ENCODE measurements at places on chromosomes 3 and 15. TPM values are rescaled to one million over a fixed set of nuclear protein-coding genes. Genes with fewer than 3 reads are reported as not detected.

GRCh38 chr3:56833022-56833421, 31.3 kb upstream of the ARHGEF3 start:
- H3K27ac ChIP-seq, result no peak overlapping the region
- no peak overlapping the region for H3K4me3 ChIP-seq
- H3K27me3 ChIP-seq, result no peaks in the 10 kb centered on the region
- no peaks in the 10 kb centered on the region for H3K4me1 ChIP-seq
- H3K36me3 ChIP-seq, result no peaks in the 10 kb centered on the region

- H3K27ac ChIP-seq, result no peak overlapping the region
- H3K27me3 ChIP-seq, result no peaks in the 10 kb centered on the region
- peaks cover 2% of the 10 kb centered on the region for H3K36me3 ChIP-seq
- no peak overlapping the region for H3K4me3 ChIP-seq
- no peak for DNase-seq
Measured at GRCh38 chr3:166243511-166243910, 406.3 kb upstream of the BCHE start.

DNA sequence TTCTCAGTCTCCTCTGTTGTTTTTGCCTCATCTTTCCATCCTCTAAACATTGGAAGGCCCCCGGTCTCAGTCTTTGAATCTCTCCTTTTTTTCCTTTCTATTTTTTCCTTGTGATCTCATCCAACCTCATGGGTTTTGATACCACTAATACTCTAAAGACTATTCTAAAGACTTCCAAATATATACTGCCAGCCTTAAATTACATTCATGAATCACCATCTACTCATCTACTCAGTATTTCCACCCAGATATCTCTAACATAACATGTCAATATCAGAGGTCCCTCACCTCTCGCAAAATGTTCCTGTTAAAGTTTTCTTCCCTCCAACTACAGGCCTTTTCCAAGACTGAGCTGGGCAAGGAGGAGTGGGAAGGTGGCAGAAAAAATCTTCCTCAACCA, 282.5 kb upstream of the TTC14 start:
- no peaks in the 10 kb centered on the region for H3K27me3 ChIP-seq
- H3K4me1 ChIP-seq, result no peaks in the 10 kb centered on the region
- no peak for DNase-seq
- H3K36me3 ChIP-seq, result no peaks in the 10 kb centered on the region
- H3K27ac ChIP-seq, result no peak overlapping the region

GRCh38 chr3:13344663-13345062, 75.5 kb downstream of the NUP210 start:
- peaks cover 23% of the 10 kb centered on the region for H3K4me1 ChIP-seq
- H3K36me3 ChIP-seq, result peaks cover 7% of the 10 kb centered on the region
- no peak overlapping the region for H3K27ac ChIP-seq
- H3K27me3 ChIP-seq, result no peaks in the 10 kb centered on the region

DNA sequence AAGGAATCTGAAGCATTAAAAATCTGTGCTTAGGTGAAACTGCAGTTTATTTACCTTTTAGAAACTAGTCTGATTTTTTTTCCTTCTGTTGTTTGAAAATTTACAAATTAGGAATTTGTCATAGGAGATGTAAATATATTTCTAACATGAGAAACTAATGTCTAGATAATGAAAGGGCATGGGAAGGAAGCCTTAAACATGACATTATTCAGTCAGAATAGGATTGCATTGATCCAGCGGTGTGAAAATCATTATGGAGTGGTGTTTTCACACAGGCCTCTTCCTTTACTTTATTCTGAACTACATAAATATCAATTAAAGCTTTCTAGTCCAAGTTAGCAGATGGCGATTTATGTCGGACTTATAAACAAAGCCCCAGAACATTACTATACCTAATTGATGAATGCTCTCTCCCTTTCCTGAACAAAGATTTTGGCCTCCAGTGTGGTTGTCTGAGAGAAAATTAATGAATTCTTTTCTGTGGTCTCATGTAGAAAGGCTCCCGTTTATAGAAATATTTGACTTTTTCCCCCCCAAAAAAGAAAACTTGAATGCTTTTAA, 37.9 kb downstream of the FNDC3B start:
- H3K4me1 ChIP-seq, result no peaks in the 10 kb centered on the region
- no peaks in the 10 kb centered on the region for H3K27me3 ChIP-seq
- H3K36me3 ChIP-seq, result no peaks in the 10 kb centered on the region
- H3K4me3 ChIP-seq, result no peak overlapping the region
- H3K27ac ChIP-seq, result no peak overlapping the region
- DNase-seq, result no peak

DNA sequence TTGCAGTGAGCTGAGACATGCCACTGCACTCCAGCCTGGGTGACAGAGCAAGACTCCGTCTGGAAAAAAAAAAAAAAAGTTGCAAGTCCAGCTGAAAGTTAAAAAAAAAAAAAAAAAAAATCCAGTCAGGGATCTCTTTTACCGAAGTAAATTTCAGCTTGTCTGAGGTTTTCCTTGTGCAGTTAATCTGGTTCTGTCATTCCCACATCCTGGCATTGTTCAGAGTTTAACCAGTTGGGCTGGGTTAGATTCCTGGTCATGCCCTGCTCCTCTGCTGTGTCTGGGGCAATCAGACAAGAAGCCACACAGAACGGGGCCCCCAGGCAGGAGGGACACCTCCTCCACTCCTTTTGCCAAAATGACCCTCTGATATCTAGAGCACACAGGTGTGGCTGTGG, 84.1 kb upstream of the KLHL25 start:
- no peaks in the 10 kb centered on the region for H3K36me3 ChIP-seq
- no peak overlapping the region for H3K4me3 ChIP-seq
- H3K27me3 ChIP-seq, result no peaks in the 10 kb centered on the region
- H3K27ac ChIP-seq, result no peak overlapping the region
- no peaks in the 10 kb centered on the region for H3K4me1 ChIP-seq
- no peak for DNase-seq

GRCh38 chr15:68809517-68809916, 11.2 kb downstream of the ANP32A start:
- H3K27me3 ChIP-seq, result no peaks in the 10 kb centered on the region
- H3K4me1 ChIP-seq, result peaks cover 16% of the 10 kb centered on the region
- no peak overlapping the region for H3K27ac ChIP-seq

GRCh38 chr15:73455876-73456275, 12.9 kb downstream of the REC114 start:
- no peaks in the 10 kb centered on the region for H3K36me3 ChIP-seq
- no peak for DNase-seq
- H3K27ac ChIP-seq, result no peak overlapping the region

GRCh38 chr3:129310111-129311011, 31.7 kb downstream of the HMCES start:
- no peak overlapping the region for H3K4me3 ChIP-seq
- peaks cover 4% of the 10 kb centered on the region for H3K4me1 ChIP-seq
- no peaks in the 10 kb centered on the region for H3K36me3 ChIP-seq
- H3K27me3 ChIP-seq, result no peaks in the 10 kb centered on the region

GRCh38 chr3:13054341-13055285, 18.6 kb downstream of the IQSEC1 start:
- DNase-seq, result no peak
- H3K36me3 ChIP-seq, result no peaks in the 10 kb centered on the region
- no peak overlapping the region for H3K27ac ChIP-seq
- H3K27me3 ChIP-seq, result no peaks in the 10 kb centered on the region
- peaks cover 10% of the 10 kb centered on the region for H3K4me1 ChIP-seq
- no peak overlapping the region for H3K4me3 ChIP-seq

DNA sequence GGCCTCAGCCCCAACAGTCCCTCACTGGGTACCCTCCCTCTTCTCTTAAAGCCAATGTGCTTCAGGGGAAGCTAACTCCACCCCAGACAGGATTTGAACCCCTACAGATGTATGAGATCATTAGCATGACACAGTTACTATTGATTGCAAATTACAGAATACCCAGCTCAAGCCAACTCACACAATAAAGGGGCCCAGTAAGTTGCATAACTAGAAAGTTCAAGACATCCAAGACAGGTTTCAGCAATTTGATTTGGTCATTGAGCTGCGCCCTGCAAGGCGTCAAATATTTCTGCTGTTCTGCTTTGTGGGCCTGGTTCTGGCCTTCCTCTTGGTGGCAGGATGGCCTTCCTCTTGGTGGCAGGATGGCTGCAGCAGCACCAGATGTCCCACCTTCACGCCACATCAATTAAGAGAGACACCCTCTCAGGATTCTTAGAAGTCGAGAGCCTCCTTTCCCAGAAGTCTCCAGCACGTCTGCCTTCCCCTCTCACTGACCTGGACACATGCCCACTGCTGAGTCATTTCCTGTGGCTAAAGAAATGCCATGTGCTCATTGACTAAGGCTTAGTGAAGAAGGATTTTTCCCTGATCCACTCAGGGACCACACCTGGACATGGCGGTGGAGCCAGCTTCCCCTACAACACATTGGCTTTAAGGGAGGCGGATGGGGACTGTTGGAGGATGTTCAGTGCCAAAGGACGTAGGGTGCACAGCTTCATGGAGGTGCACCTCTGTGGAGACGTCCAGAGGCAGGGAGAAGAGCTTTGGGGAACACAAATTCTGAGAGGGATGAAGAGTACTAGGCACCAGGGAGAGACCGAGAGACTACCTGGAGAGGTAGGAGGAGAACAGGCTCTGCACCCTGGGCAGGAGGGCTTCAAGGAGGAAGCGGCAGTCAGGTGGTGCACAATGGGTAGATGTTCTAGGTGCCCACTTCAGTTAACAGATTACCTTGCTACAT, 49.1 kb downstream of the DNASE1L3 start:
- no peak overlapping the region for H3K27ac ChIP-seq
- peaks cover 25% of the 10 kb centered on the region for H3K36me3 ChIP-seq
- no peak overlapping the region for H3K4me3 ChIP-seq
- H3K27me3 ChIP-seq, result no peaks in the 10 kb centered on the region

GRCh38 chr15:47944637-47945288, 176.0 kb upstream of the SLC24A5 start:
- no peaks in the 10 kb centered on the region for H3K4me1 ChIP-seq
- no peak for DNase-seq

DNA sequence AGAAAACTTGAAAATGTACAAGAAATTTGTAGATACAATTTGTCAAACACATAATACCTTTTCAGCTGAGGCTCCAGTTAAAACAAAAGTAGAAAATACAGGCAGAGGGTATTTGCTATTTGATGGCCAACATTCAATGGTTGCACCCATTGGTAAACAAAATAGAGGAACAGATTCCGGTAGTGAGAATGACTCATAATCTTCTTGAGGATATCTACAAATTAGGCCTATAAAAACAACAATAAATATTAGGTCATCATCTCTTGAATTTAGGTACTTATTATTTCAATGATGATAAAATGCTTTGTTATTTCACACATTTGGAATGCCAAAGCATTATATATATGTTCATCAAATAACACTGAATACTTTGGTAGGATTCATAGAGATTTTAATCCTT, 53.4 kb downstream of the DENND4A start:
- no peaks in the 10 kb centered on the region for H3K36me3 ChIP-seq
- no peak for DNase-seq
- H3K27me3 ChIP-seq, result no peaks in the 10 kb centered on the region
- H3K27ac ChIP-seq, result no peak overlapping the region
- H3K4me1 ChIP-seq, result no peaks in the 10 kb centered on the region

DNA sequence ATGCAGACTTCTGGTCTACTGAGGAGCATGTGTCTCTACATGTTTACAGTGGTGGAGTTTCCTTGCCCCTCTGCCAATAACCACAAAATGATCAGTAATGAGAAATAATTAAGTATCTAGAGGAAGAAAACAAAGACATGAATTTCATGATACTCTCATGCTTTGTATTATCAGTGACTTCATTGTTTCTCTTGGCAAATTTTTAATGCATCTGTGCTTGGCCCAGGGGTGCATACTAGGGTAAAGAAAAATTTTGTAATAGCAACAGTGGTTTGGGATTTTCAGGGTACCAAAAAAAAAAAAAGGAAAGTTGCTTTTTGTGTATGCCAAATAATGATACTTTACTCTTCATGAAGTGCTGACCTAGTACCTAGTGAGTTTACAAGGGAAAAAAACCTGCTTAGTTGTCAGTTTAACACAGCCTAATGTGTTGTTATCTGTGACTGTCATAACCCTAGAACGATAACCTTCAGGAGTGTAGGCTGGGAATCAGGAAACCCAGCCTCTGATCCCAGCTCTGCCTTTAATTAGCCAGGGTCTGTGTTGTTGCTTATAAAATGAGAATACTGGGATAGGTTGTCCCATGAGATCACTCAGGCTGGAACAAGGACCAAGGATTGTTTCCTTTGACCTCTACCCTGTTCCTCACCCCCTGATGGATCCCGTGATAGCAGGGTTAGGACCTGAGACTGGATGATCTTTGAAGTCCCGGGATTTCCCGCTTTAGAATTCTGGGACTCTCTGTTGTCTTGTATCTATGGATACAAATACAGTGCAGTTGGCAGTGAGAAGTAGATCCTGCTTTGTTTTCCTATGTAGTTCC, 117.5 kb downstream of the CMSS1 start:
- H3K27me3 ChIP-seq, result no peaks in the 10 kb centered on the region
- no peak for DNase-seq
- H3K4me1 ChIP-seq, result peaks cover 3% of the 10 kb centered on the region

DNA sequence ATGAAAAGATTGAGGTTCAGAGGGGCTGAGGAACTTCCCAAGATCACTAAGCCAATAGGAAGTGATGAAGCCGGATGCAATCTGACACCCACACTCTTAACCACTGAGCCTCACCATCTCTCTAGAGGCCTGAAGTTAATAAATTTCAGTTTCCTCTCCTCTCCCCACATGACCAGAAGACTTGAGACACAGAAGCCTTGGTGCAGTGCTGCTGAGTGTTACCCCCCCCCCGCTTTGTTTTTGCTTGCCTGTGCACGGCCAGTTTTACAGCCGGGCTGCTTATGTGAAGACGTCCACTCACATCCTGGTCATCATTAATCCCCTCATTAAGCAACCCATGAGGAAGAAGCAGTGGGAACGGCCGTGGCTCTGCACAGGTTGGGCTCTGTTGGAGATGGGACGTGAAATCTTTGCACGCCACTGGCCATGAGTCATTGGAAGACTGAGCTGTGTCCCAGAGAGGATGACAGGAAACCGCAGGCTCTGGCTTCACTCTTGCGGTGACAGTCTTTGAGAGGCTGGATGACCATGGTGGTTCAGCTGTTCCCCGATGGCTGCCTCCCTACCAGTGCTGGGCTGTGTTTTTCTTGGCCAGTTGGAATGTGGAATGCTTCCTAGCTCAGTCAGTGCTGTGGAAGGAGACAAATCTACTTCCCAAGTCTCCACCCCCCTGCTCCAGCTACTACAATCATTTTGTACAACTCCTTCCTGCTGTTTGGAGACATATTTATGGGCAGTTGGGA, 232.6 kb upstream of the LRTM1 start:
- H3K27ac ChIP-seq, result no peak overlapping the region
- no peak for DNase-seq
- H3K27me3 ChIP-seq, result no peaks in the 10 kb centered on the region
- no peaks in the 10 kb centered on the region for H3K36me3 ChIP-seq
- no peak overlapping the region for H3K4me3 ChIP-seq
- H3K4me1 ChIP-seq, result no peaks in the 10 kb centered on the region

Gene ABI3BP
- total RNA-seq, result not detected

Gene GUCA1C
- not detected for total RNA-seq

Gene NPTN
- total RNA-seq, result 113 TPM

Gene P2RY1
- total RNA-seq, result 25.2 TPM

Gene RPUSD3
- 68.4 TPM for total RNA-seq

Gene CADM2
- total RNA-seq, result 20.2 TPM

Data from H1 (cell line).